ENCODE measurements at places on chromosomes 13 and 19.

DNA sequence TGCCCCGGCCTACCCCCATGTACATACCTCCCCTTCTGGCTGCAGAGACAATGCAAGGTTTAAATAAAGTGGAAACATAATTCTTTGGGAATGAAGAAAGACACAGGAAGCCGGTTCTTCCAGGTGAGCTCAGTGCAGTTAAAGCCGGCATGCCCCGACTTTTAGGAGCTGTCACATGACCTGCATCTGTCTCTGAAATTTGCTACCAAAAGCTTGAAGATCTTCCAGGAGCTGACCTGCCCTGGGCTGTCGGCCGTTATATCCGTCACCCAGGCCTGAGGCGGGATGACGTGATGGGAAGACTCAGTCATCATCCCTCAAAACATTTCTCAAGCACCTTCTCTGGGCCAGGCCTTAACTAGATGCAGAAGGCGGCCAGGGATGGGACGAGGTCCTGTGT lies 10.3 kb downstream of the RAB8A start:
- no peak for DNase-seq

DNA sequence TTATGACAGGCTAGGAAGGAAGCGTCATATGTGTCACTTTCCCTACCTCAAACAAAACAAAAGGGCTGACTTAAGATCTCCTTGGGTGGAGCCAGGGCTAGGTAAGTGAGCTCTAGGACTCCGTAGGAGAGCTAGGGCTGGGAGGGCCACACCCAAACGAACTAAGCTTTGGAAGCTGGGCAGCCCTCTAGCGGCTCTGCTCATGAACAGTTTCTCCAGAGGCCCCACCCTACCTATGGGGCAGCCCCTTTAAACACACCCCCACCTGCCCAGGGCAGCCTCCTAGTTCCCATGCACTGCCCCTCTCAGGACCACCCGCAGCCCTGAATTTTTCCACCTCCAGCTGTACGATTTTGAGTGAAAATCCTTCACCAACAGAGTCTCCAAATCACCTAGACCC lies 3.5 kb downstream of the PEG3 start:
- DNase-seq, result peak; percentile 25

DNA sequence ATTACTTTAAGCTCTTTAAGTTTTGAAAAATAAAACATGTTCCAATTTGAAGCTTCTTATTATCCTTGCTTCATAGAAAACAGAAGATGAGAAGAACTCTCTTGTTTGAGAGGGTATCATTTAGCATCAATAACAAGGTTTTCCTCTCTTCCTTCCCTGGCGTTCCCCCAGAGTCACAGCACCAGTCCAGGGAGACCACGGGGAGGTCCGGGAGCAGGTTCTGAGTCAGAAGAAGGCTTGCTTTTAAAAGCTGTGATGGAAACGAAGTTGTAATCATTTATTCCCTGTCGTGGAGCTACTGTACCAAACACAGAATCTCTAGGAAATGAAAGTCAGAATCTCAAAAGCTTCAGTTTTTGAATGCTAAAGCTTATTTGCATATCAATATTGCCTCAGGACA lies 174.0 kb upstream of the LSM14A start:
- DNase-seq, result no peak

- no peak for DNase-seq
Observed at GRCh38 chr13:58963321-58963720, 1200.4 kb downstream of the DIAPH3 start.

- no peak for DNase-seq
Observed at GRCh38 chr13:29474991-29475390, 120.5 kb downstream of the SLC7A1 start.

All from hematopoietic multipotent progenitor cell treated with erythropoietin and hydrocortisone succinate and interleukin-3 and kit ligand, for 6 days (in vitro differentiated cells).